ENCODE measurements at places on chromosomes 7 and 10.
A peak's percentile ranks its signal among the peaks of the same experiment; 100 is the strongest.

- DNase-seq = no peak
Observed at GRCh38 chr10:12165999-12166775, 29.5 kb downstream of the NUDT5 start.

DNA sequence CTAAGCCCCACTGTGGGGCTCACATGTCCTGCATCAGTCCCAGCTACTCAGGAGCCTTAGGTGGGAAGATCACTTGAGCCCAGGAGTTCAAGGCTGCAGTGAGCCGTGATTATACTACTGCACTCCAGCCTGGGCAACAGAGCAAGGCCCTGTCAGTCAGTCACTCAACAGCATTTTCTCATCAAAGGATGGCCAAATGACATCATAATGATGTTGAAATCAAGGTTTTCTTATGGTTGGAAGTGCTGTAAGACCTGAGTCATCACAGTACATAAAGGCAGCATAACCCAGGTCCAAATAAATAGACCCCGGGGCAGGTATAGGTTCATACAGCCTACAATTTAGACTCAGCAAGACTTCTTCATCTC lies 341.1 kb downstream of the PARD3 start:
- DNase-seq = no peak

DNA sequence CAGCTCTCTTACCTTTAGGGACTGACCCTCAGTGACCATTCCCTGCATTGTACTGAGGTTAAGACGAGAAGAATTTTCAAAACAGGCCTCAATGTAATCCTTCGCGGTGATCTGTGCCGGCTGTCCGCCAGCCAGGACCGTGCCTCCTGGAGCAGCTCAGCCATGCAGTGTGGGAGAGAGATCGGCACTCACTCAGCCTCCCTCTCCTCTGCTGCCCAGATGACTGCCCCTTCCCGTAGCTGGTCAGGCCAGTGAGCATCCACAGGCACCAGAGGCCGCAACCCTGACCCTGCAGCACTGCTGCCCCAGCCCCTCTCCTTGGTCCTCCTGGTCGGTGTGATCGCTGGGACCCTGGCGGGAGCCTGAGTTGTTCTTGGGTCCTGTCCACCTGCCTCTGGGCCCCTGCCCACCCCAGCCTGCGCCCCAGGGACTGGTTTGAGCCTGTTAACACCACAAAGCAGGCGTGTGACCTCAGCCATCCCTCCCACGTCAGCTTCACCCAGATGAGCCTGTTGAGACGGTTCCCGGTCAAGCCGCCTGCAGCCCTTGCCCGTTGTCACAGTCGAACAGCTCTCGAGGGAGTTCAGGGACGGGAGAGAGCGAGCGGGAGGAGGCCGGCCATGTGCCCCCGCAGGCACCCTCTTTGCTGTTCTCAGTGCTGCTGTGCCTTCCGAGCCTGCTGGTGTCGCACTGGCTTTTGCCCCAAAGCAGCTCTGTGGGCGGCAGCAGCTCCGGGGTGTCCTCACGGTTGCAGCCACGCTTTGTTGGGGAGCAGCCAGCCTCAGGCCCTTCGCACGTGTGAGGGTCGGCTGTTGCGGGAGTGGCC lies 37.2 kb downstream of the NKX6-2 start:
- DNase-seq = no peak

- DNase-seq = no peak
Observed at GRCh38 chr10:112588225-112588990, 141.4 kb downstream of the VTI1A start.

DNA sequence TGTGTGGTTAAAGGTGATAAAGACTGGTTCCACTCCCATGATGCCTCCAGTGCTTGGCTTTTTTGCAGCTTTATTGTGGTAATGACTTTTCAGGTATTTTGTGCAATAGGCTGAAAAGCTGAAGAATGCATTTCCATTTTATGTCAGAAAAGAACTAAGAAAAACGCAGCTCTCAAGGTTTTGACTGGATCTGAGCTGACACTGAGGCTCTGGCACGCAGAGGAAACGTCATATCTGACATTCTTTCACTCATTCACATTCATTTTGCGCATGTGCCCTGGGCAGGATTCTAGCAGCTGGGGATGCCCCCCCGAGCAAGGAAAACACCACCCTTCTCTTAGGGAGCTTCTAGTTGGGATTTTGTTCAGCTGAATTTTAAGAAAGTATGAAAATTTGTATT lies 408.5 kb upstream of the MKI67 start:
- no peak for DNase-seq

- DNase-seq = no peak
Observed at GRCh38 chr10:121999301-121999700, 10.3 kb downstream of the TACC2 start.

DNA sequence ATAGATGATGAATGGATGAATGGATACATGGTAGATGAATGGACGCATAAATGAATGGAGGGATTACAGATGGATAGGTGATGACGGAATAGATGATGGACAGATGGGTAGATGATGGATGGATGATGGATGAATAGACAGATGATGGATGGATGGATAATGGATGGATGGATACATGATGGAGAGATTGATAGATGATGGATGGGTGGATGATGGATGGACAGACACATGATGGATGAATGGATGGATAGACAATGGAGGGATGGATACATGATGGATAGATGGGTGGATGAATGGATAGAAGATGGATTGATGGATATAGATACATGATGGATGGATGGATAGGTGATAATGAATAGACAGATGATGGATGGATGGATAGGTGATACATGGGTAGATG lies 8.8 kb upstream of the PDGFA start:
- no peak for DNase-seq

GRCh38 chr7:79320741-79321473 lies 132.6 kb downstream of the MAGI2 start:
- no peak for DNase-seq

GRCh38 chr10:53003094-53003493 lies 230.5 kb upstream of the MBL2 start:
- no peak for DNase-seq

GRCh38 chr7:138924501-138925225 lies 56.5 kb downstream of the KIAA1549 start:
- no peak for DNase-seq

GRCh38 chr10:2777666-2778355 lies 289.5 kb upstream of the PFKP start:
- DNase-seq = no peak

DNA sequence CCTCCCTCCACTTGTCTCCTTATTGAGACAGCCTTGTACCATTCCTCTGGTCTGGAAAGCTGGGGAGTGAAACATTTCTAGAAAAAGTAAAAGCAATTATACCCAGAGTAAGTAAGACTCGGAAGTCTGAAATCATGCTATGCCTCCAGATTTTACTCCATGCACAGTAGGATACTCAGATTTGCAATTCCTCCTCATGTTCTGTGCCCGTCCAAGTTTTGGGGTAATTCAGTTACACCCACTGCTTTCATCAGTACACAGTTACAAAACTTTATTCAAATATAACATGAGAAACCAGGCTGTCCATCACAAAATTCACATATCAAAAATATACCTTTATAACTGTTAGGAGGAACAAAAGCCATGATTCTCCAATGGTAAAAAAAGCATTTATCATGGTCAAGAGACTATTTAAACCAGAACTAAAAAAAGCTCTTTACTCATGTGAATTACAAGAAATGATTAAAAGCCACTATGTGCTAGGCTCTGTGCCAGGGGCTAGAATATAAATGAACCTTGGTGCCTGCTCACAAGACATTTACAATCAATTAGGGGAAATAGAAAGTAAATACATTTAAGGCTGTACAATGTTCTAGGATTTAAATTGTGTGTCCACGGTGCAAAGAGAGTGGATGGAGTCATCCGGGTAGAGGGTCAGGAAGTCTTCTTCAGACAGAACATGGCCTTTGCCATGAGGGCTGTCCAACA lies 320.2 kb downstream of the ELMO1 start:
- DNase-seq = no peak

- peak; percentile 67 for DNase-seq
Observed at GRCh38 chr7:78020136-78020873, 221.7 kb downstream of the PHTF2 start.

DNA sequence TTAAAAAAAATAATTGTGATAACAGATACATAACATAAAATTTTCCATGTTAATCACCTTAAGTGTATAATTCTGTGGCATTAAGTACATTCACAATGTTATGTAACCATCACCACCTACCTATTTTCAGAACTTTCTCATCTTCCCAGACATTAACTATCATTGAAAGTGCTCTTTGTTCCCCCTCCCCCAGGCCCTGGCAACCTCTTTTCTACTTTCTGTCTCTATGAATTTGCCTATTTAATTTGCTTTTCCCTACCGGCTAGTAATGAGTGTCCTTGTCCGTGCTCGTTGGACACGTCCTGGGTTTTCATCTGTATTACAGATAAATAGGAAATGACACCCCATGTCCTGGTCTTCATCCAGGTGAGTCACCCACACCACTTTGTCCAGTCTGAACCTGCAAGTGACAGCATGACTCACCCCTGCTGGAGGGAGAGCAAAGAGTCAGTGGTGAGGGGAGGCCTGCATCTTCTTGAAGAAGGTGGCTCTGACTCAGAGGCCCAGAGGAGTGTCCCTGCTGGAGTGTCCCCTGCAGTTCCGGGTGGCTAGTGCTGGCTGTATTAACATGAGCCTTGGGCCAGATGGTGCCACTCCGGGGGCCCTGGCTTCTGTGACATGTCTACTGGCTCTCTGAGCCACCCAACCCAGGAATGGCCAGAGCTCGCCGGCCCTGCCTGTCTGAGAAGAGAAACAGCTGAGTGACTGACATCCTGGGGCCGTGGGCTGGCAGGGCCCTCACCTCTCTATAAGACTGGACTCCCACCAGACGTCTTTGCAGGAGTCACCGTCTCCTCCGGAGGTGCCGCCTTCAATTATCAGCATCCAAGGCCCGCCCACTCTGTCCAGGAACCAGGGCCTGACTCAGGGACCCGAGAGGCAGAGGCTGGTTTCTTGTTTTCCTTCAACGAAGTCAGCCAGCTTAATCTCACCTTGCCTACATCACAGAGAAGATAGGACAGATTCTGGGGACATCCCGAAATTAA lies 503.2 kb upstream of the MKI67 start:
- DNase-seq = no peak

DNA sequence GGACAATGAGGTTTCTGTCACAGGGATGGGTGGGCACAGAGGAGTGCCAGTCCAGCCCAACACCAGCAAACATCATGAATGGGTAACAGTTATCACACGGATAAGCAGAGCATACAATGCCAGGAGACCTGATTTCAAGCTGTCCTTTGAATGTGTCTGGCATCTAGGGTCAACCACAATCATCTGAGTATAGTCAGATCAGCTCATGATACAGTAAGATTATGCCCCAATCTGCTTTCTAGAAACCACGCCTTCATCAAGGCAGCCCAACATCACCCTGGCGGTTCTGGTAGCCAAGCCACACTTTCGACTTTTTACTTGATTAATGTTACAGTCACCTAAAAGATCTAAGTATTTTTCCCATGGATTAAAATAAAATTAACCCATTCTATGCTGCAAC lies 10.5 kb downstream of the FAM171A1 start:
- DNase-seq = no peak

DNA sequence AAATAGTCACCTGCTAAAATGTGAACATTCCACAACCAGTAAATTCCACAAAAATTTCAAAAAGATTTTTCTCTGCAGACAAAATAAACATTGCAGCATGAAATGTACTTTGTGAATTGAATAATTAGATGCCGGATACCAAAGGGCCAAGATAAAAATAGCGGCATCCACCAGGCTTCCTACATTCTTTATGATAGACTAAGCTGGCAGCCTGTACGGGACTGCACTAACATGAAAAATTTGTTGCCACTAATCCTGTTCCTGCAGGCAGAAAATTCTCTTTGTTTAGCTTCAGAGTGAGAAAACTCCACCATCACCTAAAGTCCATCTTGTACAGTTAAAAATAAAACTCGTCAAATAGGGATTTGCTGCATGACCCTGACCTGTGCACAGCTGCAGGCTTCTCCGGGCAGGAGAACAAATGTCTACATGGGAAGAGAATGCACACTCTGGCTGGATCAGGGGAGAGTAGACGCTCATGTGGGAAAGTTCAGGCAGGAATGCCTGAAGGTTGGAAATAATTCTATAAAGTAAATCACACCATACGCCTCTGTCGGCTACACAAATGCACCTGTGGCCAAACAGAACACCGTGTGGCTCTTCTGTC lies 15.6 kb upstream of the ADO start:
- DNase-seq = no peak

- peak; percentile 27 for DNase-seq
Observed at GRCh38 chr10:5376450-5376849, 11.7 kb downstream of the UCN3 start.

DNA sequence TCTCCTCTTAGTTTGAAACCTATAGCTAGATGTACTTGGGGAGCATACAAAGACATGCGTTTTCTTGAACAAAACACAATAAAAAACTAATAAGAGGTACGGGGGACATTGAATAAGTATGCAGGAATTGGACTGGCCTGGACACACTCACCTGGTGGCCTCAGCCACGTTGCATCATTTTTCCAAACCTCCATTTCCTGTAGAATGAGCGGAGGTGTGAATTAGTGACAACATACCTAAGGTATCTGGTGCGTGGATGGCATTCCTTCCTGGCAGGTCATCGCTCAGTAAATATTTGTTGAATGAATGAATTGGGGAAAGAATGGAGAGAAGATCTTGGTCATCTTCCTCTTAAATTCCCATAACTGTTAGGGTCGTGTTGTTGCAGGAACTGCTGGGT lies 103.2 kb upstream of the CTBP2 start:
- DNase-seq = no peak

- DNase-seq = no peak
Observed at GRCh38 chr10:18260310-18260922, 120.2 kb downstream of the CACNB2 start.

GRCh38 chr7:121061677-121062582 lies 73.4 kb downstream of the CPED1 start:
- DNase-seq = no peak

DNA sequence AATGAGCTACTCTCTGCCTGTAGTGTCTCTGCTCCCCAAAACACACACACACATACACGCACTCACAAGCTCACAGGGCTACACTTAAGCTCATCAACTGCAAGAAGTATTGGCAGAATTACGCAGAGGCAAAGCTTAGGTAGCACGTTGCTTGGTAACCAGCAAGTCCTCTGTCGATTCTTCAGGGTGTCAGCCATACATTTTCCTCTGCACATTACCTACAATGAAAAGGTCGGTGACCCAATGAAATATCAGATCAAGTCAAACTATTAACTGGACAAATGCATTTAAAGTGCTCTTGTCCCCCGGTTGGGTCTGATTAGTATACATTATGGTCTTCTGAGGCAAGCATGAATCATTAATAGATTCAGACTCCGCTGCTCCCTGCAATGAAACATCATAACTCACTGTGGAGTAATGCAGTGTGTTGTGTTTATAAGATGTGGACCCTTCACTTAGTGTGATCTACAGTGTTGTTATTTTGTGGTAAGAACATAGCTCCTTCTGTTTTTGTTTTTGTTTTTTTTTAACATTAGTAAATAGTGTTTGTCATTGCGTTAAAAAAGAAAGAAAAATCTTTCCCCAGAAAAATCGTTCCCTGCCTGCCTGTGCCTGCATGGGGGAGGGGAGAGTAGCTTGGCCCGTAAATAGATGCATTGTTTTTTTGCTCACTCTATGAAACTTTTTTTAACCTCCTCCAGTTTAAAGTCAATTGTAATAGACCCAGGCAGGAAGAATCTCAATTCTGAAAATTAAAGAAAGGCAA lies 325.5 kb downstream of the SFMBT2 start:
- no peak for DNase-seq

Data from NCI-H146 (cell line).